Fibroblast of skin of right quadriceps (primary cell): ENCODE measurements at places on chromosomes 4 and X.

DNA sequence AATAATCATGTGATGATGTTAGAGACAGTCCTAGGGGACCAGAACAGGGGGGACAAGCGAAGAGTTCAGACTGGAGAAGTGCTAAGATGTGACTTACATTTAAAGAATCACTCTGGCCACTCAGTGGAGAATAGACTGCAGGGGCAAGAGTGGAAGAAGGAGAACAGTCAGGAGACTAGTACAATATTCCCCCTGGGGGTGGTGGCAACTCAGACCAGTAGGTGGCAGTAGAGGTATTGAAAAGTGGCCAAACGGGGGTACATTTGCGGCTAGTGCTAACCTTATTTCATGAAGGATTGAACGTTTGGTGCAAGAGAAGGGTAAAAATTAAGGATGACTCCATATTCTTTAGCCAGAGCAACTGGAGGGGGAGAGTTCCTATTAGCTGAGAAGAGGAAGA, 2.7 kb upstream of the BMX start:
- peak; percentile 25 for DNase-seq

GRCh38 chrX:12411831-12412230, 273.6 kb downstream of the FRMPD4 start:
- DNase-seq = peak; percentile 9

DNA sequence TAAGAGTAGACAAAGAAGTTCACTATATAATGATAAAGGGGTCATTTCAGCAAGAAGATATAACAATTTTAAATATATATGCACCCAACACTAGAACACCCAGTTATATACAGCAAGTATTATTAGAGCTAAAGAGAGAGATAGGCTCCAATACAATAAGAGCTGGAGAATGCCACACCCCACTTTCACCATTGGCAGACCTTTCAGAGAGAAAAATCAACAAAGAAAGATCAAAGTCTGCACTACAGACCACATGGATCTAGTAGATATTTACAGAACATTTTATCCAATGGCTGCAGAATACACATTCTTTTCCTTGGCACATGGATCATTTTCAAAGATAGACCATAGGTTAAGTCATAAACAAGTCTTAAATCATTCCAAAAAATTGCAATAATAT, 479.7 kb upstream of the DIAPH2 start:
- no peak for DNase-seq

DNA sequence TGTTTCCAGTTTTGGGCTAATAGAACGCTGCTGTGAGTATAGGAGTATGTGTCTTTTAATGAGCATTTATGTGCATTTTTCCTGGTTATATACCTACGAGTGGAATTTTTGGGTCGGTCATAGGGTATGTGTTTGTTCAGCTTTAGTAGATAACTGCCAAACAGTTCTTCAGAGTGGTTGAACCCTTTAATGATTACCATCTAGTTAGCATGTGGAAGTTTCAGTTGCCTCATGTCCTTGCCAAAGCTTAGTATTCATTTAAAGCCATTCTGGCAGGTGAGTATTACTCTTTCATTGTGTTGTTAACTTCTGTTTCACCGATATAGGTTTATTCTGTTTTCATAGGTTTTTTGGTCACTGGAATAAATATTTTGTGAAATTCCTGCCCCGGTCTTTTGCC, 229.1 kb downstream of the ARHGAP10 start:
- no peak for DNase-seq

DNA sequence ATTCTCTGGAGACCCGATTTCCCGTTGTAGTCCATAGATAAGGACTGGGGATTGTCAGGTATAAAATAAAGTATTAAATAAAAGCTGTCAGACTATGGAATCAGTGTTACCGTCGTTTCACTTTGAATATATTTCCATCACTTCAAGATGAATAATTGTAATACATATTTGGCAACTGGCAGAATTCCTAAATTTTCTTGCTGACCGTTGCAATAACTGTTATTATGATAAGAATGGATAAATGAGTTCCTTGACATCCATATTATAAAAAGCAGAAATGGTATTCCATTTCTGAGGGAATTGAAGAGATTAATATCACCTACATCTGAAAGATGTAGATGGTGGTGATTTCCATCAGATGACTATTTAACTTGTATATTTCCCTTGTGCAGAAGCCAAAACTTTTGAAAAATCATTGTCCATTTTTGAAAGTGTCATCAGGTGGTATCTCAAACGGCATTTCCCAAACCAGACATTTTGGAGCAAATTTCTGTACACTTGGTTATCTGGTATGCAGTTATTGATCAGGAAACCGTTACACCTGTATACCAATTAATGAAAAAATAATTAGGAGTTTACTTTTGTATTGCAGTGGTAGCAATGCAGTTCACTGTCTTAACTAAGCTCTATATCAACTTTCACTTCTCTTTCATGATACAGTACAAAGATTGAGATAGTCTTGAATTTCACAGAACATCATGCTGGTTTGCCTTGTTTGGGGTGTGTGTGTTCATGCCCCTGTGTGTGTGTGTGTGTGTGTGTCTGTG, 878.5 kb downstream of the PCDH18 start:
- no peak for DNase-seq
